PC-9 (cell line): ENCODE measurements at places on chromosomes 1 and 21. TPM values are rescaled to one million over a fixed set of nuclear protein-coding genes. Genes with fewer than 3 reads are reported as not detected.

NCAM2 gene
- total RNA-seq = not detected in 2 replicates

RUSC1 gene
- 43.4 and 45.3 TPM in 2 replicates for total RNA-seq

HSD3B1 gene
- total RNA-seq = 0.39 TPM in 1 of 2 replicates, not detected in the other

GPX7 gene
- total RNA-seq = 0.43 TPM in 1 of 2 replicates, not detected in the other

- DNase-seq = no peak
Observed at GRCh38 chr1:86018283-86018923, 138.2 kb downstream of the COL24A1 start.

DNA sequence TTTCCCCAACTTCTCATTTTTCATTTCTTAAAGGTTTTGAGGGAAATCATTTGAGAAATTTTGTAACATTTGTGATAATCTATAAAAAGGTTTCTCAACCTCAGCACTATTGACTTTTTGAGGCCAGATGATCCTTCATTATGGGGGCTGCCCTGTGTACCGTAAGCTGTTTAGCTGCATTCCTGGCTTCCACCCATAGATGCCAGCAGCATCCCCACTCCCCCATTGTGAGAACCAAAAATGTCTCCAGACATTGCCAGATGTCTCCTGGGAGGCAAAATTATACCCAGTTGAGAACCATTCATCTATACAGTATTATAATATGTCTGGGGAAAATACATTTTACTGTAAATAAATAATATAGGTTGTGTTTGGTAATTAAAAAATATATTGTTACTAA lies 146.0 kb downstream of the PBX1 start:
- DNase-seq = no peak

DNA sequence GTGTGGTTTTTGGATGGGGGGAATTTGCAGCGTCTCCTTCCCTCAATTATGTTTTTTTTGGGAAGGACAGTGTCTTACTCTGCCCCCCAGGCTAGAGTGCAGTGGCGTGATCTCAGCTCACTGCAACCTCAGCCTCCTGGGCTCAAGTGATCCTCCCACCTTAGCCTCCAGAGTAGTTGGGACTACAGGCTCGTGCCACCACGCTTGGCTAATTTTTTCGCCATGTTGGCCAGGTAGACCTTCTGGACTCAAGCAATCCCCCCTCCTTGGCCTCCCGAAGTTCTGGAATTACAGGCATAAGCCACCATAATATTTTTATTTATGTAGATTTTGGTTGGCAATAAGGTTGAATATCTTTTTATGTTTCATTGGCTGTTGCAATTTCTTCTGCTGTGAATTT lies 9.5 kb upstream of the PARP1 start:
- no peak for DNase-seq

- DNase-seq = no peak
Observed at GRCh38 chr1:207047505-207047904, 3.5 kb downstream of the YOD1 start.

- no peak for DNase-seq
Observed at GRCh38 chr1:33228935-33229487, 27.3 kb upstream of the ZNF362 start.

- no peak for DNase-seq
Observed at GRCh38 chr1:172966844-172967540, 83.7 kb downstream of the TNFSF18 start.

DNA sequence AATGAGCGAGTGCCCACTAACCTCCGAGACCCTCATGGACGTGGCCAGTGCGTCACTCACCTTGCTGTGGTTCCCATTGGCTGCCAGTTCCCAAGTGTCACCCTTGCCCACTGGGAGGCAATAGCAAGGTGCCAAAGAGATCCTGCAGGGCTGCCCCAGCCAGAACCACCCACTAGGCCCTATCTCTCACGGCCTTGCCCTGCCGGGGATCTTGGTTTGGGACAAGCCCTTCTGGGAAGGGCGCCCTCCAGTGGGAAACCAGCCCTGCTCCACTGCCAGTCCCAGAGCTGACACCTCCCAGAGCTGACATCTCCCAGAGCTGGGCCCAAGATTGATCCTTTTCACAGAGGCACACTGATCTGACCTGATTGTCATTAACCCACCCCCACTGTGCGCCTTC lies 2.1 kb upstream of the SELENON start:
- no peak for DNase-seq

GRCh38 chr1:41286992-41287391 lies 44.9 kb upstream of the SCMH1 start:
- DNase-seq = no peak

- no peak for DNase-seq
Observed at GRCh38 chr1:245803666-245804037, 648.9 kb downstream of the KIF26B start.

DNA sequence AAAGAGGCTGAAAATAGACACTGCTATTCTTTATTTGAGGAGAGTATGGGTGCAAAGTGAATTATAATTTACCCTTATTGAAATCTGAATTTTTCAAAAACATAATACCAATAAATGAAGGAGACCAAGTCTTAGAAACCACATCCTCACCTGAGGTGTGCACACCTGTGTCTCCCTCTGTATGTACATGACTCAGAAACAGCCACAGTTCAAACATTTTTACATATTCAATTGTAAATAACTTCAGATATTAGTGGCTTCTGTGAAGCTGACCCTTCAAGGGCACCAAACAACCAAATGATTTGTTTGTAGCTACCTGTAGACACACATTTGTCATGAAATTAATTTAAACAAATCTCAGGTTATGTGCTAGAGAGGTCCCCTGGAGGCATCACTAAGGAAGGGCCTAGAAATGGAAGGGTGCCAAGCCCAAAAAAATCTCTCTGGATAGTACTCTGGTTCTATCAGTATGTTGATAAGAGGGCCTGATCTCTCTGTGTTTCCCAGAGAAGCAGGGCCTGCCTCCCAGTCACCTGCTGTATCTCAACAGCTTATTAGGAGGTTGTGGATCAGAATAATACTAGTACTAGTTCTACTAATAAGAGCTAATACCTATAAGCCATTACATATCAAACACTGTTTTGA lies 28.1 kb downstream of the ERI3 start:
- peak; percentile 61 for DNase-seq

GRCh38 chr1:221693087-221693486 lies 48.8 kb downstream of the DUSP10 start:
- no peak for DNase-seq
